Activated naive CD4-positive, alpha-beta T cell treated with anti-CD3 and anti-CD28 coated beads, Interleukin-2, amount 50 U/mL, for 72 hours (primary cell): ENCODE measurements at places on chromosomes 3 and 15. TPM values are rescaled to one million over a fixed set of nuclear protein-coding genes. Genes with fewer than 3 reads are reported as not detected.

CCDC13 gene
- 0.34 TPM for total RNA-seq

TRAK1 gene
- total RNA-seq, result 33.1 TPM

- no peak for DNase-seq
Observed at GRCh38 chr15:64521726-64522164, 61.4 kb downstream of the ZNF609 start.

- DNase-seq, result no peak
Observed at GRCh38 chr3:146511402-146512134, 32.8 kb downstream of the PLSCR1 start.

- DNase-seq, result no peak
Observed at GRCh38 chr15:66198757-66199156, 54.8 kb downstream of the MEGF11 start.
